ENCODE measurements at places on chromosomes 12 and 14.

DNA sequence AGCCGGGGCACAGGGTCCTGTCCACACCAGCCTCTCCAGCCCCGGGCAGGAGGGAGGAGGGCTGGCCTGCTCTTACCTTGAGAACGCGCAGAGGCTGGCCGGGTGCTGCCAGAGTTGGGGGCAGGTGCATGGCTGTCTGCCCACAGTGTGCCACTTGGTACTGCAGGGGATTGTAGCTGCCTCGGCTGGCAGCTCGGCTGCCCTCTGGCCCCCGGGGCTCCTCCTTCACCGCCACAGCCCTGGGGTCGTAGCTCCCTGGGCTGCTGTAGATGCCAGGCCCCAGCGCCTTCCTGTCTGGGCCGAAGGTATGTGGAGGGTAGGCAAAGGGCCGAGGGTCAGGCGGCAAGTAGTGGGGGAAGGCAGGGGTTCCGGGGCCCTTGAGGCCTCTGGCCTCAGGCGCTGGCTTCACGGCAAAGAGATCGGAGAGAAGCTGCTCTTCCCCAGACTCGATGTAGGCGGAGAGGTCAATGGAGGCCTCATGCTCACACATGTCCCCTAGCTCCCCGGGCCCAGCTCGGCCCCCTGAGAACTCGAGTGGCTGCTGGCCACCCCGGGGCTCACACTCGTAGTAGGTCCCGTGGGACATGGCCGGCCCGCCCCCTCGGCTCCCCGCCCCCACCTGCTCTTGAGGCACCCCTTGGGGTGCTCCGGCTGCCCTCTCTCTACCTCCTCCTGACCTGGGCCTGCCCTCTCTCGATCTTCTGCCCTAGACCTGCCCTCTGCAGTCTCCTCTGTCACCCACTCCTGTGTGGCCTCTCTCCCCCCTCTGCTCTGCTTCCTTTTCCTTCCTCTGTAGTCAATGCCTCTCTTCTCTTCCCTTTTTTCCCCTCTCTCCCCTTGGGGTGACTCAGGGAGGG lies at the start of gene CEBPE:
CEBPE (minus strand) TSS at position 750 of the 857 bp plus-strand sequence; CDS start at position 586, 164 bp downstream.
- no peak for DNase-seq

- DNase-seq = peak; percentile 22
These were observed 39.5 kb downstream of the BEGAIN start for GRCh38 chr14:100547633-100548294.

DNA sequence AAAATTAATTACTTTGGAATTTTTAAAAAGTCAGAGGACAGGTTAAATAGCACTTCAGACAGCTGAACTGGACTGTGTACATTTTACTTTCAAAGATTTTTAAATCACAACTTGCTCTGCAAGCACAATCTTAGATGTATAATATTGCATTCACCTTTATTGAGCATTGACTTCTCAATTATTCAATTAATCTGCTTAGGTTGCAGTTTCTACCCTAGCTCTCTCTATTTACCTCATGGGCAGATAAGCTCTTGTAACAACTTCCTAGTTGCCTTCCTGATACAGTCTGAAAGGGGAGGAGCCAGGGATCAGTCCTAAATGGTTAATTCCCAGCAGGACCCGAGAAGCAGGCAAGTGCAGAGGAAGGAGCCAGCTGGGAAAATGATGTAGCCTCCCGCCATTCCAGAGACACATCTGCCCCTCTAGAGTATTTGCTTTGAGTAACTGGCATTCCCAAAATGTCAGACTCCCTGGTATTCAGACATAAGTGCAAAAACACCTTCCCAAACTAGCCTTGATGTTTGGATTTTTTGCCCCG lies 302.8 kb downstream of the GALC start:
- no peak for DNase-seq

DNA sequence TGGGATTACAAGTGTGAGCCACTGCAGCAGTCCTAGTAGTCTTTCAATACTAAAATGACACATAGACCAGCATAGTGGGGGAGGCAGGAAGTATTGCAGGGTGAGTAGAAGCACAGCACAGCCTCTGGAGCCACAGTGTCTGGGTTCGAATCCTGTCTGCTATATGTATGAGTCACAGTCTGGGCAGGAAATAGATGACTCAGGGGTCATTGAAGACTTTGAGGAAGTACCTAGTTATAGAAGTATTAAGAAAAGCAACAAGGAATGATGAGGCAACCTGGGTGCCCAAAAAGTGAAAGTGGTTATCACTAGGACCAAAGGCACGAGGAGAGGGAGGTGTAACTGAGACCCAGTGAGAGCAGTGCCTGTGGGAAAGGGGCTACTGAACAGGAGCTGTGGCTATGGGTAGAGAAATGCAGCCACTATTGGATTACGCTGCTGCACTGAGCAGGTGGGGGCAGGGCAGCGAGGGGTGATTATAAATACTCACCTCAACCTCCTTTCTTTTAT lies 124.0 kb downstream of the PDE3A start:
- no peak for DNase-seq

DNA sequence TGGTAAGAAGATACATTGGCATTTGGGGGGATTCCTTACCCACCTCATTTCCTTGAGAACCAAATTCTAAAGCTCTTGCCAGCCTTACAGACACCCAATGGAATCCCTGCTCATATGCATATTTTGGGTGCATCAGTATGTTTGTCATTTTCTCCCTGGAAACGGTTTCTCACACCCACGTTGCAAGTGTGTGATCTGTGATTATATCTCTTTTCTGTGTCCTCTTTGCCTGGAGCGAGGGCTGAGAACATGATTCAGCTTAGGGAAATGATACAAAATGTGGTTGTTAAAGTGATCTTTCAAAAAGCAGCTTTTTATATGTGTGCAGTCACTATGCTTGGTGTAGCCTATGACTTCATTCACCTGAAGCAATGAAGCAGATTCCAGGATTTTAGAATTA lies 52.0 kb downstream of the KCNMB4 start:
- no peak for DNase-seq

- no peak for DNase-seq
These were observed 18.2 kb downstream of the MSRB3 start for GRCh38 chr12:65296508-65297265.

DNA sequence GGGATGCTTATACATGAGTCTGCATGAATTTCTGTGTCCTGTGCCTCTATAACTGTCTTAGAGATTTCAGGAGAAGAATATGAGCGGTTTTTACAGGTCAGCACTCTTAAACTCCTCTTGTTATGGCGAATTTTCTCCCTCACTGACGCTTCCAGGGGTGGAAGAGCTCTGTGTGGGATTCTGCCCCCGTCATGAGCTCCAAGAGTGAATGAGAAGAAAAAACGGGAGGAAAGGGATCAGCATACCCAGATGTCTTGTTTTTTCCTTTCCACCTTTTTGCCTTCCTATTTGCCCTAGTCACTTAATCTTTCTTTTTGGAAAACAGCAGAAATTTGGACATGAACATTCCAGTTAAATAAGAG lies 651 bp downstream of the PFKM start:
- no peak for DNase-seq

DNA sequence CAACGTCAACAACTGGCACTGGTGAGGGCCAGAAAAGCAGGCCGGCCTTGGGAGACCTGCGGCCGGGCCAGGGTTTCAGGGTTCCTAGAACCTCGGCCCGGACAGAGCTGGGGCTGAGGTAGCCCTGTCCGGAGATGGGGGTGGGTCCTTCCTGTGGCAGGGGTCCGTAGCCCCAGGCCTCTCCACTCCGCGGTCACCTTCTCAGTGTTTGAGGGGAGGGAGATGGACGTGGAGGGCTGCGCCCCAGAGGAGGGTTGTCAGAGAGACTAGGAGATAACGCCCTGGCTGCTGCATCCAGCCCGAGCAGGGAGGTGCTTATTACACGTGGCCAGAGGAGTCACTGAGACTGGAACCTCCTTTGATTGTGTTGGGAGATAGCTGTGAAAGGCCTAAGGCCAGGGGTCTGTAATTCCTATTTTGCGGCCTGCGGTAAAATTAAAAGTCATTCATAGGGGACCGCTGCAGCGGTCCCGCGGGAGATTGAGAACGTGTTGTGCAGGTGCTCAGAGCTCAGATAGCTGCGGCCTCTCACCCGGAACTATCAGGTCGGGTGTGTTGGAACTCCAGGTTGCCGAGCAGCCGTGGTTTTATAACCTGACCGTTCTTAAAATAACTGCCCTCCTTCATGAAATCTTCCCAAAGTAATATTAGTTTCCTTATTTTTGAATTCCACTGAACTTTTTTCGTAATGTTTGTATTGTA lies 507 bp downstream of the AHSA1 start:
- DNase-seq = peak; percentile 75

DNA sequence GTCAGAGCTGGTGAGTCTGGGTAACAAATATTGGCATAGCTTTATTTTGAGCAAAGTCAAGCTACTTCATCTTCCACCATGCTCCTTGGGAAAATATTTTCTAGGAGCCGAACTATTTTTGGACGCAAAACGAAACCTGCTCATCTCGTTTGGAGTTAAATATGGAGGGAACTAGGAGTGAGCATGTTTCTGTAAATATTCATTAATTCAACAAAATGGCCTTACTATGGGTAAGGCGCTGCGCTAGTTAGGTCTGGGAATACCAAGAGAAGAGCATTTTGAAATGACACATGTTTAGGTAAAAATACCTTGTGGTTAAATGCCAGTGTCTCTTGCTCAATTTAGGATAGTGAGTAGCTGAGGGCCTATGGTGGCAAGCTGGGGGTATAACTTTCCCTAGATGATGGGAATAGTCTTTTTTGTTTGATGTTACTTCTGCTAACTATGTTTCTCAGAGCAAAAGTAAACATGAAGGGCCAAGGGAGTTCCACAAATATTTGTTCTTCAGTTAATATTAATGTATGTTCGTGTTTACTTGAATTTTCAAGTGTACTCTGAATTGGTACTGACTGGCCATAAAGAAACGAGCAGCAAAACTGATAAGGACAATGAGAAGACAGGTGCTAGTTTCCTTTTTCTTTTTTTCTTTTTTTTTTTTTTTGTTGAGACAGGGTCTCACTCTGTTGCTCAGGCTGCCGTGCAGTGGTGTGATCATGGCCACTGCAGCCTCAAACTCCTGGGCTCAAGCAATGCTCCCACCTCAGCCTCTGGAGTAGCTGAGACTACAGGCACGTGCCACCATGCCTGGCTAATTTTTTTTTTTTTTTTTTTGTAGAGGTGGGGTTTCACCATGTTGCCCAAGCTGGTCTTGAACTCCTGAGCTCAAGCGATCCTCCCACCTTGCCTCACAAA lies 77.7 kb downstream of the MAP1LC3B2 start:
- DNase-seq = no peak

- DNase-seq = no peak
These were observed 8.3 kb upstream of the SYNDIG1L start for GRCh38 chr14:74434294-74434693.

- no peak for DNase-seq
These were observed 98.3 kb downstream of the TTC7B start for GRCh38 chr14:90717916-90718315.

DNA sequence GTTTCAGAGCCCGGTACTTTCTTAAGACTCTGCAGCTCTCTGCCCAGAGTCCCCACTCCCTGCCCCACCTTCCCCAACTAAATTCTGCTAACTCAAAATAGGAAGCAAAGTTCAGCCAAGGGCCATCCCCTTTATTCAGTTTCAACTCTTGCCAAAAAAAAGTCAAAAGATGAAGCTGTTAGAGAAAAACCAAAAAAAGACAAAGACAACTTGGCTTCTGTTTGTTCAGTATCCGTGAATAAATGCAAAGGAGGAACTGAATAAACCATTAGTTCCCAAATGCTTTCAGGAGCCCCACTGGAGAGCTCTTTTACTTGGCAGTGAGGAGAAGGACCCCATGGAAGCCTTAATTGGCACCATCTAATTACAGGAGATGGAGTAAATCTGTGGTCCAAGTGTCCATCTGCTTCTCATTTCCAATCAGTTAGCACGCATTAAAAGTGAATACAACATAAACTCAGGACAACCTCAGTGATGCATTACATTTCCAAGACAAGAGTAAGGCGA lies 155.4 kb upstream of the GZMB start:
- DNase-seq = no peak

DNA sequence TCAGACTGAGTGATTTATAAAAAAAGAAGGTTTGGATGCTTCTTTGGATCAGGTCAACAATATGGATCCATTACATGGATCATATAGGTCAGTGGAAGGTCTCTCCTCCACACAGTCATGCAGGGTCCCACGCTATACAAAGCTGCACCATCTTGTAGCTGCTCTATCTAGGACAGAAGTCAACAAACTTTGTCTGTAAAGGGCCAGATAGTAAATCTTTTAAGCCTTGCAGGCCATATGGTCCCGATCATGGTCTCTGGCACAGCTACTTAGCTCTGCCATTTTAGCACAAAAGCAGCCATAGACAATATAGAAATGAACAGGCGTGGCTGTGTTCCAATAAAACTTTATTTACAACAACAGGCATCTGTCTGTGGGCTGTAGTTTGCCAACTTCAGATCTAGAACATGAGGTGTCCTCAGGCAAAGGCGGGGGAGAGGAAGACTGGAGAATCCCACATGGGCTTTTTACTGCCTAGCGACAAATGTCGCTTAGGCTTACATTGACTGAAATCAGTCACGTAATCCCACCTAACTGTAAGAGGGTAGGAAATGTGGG lies 36.7 kb downstream of the TMEM233 start:
- no peak for DNase-seq

DNA sequence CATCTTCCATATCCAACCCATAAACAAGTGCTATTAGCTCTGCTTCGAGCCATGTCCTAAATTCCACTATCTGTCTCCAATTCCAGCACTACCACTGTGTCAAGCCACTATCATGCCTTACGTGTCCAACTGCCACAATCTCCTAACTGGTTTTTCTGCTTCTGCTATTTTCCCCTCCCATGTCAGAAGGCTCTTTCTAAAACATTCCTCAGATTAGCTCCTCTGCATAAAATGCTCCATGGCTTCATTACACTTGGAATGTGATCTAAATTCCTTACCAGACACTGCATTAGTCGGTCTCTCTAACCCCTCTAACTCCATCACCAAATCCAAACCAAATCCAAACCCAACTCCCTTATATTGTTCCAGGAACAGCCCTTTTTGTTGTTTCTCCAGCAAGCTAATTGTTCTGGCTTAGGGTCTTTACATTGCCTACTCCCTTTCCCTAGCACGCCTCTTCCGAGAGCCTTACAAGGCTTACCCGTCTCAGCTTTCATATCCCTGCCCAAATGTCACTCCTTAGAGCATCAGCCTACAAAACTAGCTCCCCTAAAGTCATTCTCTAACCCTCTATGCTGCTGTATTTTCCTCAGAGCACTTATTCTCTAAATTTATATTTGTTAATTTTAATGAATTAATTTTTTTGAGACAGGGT lies 139.7 kb downstream of the HELB start:
- DNase-seq = no peak

GRCh38 chr14:60485057-60485597 lies 736 bp downstream of the C14orf39 start:
- no peak for DNase-seq
